ENCODE measurements at places on chromosomes 13 and 19. TPM values are rescaled to one million over a fixed set of nuclear protein-coding genes. Genes with fewer than 3 reads are reported as not detected.

ZNF177 gene
- 4.0 TPM for total RNA-seq

FAM98C gene
- 9.6 TPM for total RNA-seq

SIRT2 gene
- 48.1 TPM for total RNA-seq

NBEA gene
- 12.7 TPM for total RNA-seq

IZUMO2 gene
- not detected for total RNA-seq

GRCh38 chr19:7083076-7083956, 13.8 kb downstream of the ZNF557 start:
- DNase-seq, result no peak

DNA sequence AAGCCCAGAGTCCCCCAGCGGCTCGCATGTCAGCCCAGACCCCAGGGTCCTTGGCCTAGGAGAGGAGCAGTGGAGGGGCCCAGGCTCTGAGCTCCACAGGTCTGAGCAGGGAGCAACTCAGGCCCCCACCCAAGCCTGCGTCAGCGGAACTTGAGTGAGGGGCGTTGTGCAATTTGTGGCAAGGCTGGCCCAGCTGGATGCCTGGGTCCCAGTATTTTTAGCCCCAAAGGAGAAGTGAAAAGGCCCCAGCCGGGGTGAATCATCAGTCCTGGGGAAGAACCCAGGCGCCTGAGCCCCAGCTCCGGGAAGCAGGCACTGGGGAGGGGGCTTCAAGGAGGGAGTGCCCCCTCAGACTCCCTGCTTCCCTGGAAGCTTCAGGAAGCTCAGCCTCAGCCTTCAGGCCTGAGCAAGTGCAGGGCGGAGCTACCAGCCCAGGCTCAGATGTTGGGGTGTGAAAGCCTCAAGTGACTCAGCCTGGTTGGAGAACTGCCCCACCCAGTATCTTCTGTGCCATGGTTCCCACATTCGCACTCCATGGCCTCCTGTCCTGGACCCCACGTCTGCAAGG, 7.2 kb downstream of the MED29 start:
- DNase-seq, result peak; percentile 95

DNA sequence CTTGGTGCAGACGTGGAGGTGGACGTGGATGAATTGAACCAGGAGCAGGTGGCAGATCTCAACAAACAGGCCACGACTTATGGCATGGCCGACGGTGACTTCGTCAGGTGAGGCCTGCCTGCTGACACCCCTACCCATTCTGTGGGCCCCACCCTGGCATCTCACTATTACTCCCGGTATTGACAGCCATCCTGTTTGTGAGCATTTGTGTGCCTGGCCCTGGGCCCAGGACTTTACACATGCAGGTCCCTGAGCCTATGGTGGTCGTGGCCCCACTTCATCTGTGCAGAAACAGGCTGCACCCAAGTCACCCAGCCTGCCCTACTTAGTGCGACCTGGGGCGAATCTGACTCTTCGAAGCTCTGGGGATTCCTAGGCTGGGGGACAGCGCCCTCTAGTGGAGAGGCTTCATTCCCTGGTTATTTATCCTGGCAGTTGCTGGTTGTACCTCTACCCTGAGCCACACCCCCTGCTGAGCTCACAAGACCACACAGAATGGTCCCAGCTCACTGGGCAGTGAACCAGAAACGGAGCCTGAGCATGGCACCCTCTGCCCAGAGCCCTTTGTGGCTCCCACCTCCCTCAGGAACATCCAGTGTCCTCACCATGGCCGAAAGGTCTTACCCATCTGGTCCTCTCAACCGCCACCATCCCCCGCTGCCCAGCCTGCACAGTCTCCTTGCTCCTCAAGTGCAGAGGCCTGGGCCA, 16.9 kb downstream of the ZNF296 start:
- DNase-seq, result peak; percentile 91

- DNase-seq, result no peak
Observed at GRCh38 chr13:76687467-76687866, 198.7 kb downstream of the KCTD12 start.

- DNase-seq, result no peak
Observed at GRCh38 chr19:55464662-55465054, at the start of gene C19orf85. C19orf85 (minus strand) TSS chr19:55464751; CDS start chr19:55464554, 197 bp downstream.

DNA sequence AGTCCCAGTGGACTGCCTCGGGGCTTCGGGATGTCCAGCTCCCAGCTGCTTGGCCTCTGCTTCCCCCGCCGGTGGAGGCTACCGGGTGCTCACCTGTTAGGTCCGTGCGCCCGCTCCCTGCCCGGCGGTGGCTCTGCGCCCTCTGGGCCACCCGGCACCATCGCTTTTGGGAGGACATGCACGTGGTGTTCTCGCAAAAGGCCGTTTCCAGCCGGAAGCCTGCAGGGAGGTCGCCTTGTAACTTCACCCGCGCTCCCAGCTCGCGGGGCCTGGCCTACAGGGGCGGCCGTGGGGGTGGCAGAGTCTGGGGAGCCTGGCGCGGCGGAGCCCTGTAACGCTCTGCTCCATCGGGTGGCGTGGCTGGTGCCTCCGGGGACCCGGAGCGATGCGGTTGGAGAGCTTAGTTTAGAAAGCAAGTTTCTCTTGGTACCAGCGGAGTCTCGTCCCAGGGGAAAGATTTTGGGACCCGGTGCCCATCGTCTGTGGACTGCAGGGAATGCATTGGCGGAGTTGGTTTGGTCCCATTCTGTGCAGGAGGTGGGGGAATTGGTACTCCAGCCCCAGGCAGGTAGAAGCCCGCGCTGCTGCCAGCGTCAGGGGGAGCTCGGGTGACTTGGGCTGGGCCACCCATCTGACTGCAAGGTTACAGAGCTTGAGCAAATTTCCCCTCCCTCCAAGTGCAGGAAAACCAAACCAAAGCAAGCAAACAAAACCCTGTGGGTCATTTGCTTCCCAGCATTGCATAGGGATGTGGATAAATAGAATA, 673 bp downstream of the SPATA13 start:
- no peak for DNase-seq

DNA sequence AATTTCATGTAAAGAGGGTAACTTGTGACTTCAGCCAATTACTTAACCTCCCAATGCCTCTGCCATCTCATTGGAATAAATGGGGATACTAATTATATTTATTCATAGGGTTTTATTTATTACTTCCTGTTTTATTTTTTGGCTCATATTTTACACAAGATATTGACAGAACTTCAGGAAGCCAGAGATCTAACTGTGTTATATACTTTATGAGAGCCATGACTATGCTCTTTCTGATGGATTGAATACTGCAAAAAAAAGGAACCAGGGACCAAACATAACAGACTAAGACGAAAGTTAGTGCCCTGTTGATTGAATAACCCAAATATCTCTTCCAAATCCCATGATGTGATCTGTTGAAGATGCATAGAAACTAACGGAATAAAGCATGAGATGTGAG, 243.3 kb upstream of the STARD13 start:
- no peak for DNase-seq

DNA sequence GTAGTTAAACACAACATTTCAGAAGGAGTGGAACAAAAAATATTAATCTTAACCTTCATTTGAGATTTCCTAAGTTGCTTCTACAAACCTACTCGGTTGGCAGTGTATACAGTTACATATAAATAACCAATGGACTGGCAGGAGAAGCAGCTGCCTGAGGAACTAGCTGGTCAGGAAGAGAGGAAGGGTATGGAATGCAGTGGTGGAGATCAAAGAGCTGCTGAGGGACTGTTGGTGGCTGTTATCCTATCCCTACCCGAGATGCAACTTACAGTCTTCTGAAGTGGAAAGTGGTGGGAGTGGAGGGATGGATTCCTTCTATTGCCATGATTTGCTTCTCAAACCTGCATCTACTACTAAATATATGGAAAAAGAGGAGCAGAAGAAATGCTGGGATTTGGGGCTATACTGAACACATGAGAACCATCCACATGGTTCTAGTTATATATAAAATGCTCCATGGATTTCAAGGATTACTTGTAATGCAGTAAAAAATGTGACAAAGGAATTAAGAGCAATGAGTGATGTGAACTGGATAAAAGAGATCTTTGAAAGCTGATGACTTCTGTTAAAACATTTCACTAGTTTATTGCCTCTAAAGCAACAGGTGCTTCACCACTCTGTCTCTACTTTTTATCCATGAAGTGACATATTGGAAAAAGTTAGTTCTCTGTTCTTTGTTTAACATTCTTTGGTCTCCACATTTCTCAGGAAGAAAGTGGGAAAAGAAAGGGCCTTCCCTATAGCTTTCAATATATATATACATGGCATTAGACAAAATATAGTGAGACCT, 29.9 kb downstream of the MICU2 start:
- no peak for DNase-seq

- no peak for DNase-seq
Observed at GRCh38 chr13:109737606-109738005, 48.8 kb downstream of the IRS2 start.

DNA sequence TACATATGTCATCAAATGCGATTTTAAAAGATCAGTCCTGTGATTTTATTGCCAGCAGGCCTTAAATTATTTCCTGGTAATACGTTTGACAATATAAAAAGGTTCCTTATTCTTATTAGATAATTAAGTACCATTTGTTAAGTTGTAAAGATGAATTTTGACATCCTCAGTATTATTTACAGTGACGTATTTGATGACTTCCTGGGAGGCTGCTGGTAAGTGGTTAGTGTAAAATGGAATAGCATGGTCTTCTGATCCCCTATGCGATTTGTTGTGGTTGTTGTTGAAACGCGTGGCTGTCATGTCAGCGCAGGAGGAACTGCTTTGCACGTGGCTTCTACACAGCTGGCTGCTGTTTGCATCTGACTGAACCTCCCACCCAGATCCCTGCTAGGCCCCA, 99.7 kb downstream of the DCLK1 start:
- no peak for DNase-seq

DNA sequence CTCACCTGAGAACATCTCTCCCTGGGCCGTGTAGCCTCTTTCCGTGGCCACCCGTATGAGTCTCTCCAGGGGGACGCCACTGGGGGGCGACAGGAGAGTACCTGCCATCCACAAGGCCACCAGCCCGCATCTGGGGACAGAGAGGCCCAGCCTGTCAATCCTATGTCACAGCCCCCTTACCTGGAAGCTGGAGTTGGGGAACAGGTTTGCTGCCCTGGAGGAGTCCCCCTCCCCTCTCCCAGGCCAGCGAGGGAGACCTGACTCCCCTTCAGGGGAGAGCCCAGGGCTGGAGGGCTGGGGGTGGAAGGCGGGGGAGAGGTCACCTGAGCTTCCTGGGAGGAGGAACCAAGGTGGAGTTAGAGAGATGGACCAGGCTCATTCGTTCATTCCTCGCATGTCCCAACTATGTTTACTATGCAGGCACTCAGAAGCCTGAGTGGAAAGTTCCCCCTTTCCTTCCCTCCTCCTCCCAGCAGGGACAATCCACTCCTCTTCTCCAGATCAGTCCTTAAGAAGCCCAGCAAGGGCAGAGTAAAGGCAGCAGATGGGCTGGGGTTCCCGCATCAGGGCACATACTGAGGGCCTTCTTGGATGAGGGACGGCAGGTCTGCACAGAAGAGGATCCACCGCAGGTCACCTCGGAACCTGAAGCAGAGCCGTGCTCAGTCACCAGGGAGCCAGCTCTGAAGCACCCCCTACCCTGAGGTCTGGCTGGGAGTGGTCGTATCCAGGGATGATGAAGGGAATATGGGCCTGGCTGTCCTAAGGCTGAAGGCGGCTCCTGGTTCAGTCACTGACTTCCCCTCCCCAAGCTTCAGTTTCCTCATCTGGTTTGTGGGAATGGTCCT, 5.5 kb downstream of the ACTMAP start:
- no peak for DNase-seq

Data from posterior vena cava (tissue), 2 donors.